Activated effector memory CD4-positive, alpha-beta T cell treated with anti-CD3 and anti-CD28 coated beads, Interleukin-2, amount 50 U/mL, for 16 hours (primary cell): ENCODE measurements at places on chromosomes 7 and 10.

DNA sequence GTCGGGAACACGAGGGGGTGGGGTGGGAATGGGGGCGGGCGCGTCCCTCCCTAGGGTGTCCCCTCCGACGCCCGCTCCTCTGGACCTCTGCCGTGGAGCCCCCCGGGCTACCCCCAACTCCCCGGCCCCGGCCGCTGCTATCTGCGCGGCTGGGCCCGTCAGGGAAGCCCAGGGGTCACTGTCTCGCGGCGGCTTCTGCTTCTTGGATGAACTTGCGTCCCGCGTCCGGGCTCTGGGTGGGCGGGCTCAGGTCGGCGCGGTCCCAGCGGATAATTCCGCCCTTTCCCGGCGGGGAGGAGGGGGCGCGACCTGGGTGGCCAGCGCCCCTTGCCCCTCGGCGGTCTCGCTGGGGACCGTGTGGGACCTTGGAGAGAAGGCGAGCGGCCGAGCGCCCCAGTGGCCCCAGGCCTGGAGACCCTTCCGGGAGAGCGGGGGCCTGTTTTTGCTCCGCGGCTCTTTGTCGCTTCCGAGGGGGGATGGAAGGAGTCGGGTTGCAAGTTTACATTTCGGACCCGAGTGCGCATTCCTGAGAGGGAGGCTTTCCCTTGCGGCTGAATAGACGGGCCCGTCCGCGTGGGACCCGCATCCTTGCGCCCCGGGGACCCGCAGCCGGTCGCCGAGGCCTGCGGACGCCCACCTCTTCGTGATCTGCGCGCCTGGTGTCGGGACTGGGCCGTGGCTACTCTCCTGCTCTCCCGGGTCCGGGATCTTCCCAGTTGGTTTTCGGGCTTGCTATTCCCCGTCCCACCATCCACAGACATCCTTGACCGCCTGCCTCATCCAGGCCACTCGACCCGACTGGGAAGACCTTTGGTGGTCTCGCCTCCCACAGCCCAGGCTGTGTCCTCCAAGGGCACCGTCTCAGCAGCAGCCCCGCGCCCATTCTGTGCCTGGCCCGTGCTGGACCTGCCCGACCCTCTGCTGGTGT lies 812 bp downstream of the DOCK1 start:
- no peak for DNase-seq

GRCh38 chr7:103626776-103627175 lies 180.8 kb upstream of the SLC26A5 start:
- DNase-seq = no peak

GRCh38 chr10:44963772-44964633 lies 4.4 kb downstream of the RASSF4 start:
- no peak for DNase-seq

- DNase-seq = no peak
Measured at GRCh38 chr7:41003611-41003940, 699.3 kb downstream of the INHBA start.
